ENCODE measurements at places on chromosomes 4 and X.

GRCh38 chrX:104253567-104254441 is 929 bp downstream of the ESX1 start:
- no peak for DNase-seq

DNA sequence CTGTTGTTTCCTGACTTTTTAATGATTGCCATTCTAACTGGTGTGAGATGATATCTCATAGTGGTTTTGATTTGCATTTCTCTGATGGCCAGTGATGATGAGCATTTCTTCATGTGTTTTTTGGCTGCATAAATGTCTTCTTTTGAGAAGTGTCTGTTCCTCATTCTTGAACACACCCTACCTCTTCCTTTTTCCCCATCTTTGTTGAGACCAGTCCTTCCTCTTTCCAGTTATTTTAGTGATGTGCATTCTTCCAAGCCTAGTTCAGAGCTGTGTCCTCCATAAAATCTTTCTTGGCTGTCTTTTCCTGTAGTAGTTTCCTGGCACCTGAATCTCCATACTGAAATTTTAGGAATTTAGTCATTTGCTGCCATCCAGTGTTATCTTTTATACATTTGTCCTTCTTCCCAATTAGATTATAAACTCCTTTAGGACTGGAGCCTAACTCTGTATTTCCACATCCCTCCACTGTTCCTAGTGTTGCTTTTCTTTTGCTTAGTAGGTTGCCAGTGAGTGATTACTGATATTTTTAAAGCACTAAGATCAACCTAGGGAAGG is 11.4 kb downstream of the FHIP1A start:
- no peak for DNase-seq

DNA sequence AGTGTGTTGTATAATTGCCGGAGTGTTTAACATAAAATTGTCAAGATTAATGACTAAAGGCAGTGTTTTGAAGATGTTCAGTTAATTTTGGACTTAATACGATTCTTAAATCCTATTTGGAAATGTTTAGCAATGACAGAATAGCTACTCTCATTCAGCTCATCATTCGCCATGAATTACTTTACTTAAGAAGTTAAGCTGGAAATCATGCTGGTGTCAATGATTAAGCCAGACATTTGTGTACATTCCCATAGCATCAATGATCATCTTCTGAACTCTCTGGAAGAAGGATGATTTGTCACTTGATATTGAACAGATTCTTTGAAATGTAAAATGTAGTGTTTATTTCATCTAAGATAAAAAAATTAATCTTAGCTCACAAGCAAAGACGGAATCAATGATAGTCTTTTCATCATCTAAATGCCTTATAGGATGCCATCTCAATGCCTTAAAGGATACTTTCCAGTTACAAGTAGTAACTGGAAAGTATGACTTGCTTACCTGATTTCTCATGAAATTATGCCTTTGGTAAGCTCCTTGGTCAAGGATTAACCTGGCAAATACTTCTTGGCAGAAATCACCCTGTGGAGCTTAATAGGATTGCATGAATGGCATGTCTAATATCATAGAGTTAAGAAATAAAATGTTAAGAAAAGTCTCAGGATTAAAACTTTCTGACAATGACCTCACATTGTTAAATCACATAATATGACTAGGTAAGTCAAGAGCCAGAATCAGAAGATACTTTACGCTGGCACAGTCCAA is 515.5 kb upstream of the AGA start:
- DNase-seq = no peak

- no peak for DNase-seq
Measured at GRCh38 chrX:40526412-40526811, 54.4 kb upstream of the ATP6AP2 start.

DNA sequence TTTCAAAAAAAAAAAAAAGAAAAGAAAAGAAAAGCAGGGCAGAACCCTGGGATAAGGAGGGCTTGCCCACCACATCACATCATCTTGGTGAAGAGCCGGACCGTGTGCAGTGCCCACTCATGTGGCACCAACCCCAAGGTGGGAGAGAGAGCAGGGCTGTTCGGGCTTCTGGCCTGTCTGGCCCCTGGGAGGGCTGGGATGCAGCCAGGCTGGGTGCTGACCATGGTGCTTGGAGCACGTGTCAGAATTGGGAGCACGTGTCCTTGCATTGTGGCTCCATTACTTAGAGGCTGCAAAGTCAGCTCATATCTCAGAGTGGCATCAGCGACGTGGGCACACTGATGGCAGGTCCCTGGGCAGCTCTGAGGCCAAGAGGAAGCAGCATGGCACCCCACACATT is 100.9 kb upstream of the AFAP1 start:
- no peak for DNase-seq

Measured in C1 segment of cervical spinal cord (tissue), 14 donors.